ENCODE measurements at places on chromosomes 6 and 20. TPM values are rescaled to one million over a fixed set of nuclear protein-coding genes. Genes with fewer than 3 reads are reported as not detected.
A peak's percentile ranks its signal among the peaks of the same experiment; 100 is the strongest.

The IBTK gene
- 16.9 TPM for polyA plus RNA-seq

The FANCE gene
- polyA plus RNA-seq = 2.0 TPM

The GPX6 gene
- not detected for polyA plus RNA-seq

The AKAP12 gene
- 14.0 TPM for polyA plus RNA-seq

The NFYA gene
- 6.1 TPM for polyA plus RNA-seq

The PROKR2 gene
- not detected for polyA plus RNA-seq

DNA sequence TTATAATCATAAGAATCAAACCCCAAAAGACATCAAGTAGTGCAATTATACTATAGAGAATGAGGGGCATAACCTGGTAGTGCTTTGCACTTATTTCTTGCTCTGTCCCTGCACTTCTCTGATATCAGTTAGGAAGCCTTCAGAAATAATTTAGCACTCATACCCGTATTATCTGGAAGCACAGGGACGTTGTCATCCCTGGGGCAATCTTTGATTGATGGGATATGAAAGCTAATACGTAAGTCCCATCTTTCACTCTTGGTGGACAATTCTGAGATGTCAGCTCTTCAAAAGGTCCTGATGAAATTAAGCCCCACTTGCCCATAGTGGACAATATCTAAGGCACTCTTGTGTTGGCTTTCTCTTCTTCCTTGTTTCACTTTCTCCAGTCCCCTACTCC lies 144.9 kb downstream of the HACE1 start:
- no peak for DNase-seq

DNA sequence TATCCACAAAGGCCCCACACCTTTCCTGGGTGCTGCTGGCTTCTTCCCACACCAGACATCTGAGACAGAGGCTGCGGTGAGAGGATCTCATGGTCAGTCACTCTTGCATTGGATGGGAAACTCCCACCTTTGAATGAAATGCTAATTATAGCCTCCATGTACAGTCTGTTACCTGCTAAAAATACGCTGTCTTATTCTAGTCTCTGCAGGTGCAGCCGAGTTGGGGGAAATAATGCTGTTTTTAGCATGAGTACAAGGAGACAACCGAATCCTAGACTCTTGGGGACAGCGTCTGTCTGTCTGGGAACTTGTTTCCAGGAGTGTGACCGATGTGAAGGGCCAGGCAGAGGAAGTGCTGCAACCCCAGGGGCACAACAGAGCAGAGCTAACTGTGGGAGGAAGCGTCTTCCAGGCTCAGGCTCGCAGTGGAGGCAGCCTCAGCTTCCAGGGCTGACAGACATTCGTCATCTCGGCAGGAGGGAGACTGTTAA lies 286.2 kb downstream of the PREX1 start:
- no peak for DNase-seq

DNA sequence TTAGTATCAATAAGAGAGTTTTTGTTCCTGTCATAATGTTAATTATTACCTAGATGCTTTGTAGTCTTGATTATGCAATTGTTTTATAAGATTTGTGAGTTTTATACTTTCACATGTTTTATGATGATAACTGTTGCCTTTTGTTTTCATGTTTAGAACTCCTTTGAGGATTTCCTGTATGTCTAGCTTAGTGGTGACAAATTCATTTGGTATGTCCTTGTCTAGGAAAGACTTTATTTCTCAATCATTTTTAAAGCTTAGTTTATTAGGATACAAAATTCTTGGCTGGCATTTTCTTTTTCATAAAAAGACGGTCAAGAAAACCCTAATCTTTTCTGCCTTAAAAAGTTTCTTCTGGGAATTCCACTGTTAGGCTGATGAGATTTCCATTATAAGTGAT lies 849.9 kb upstream of the EYS start:
- no peak for DNase-seq

GRCh38 chr20:6828794-6829423 lies 61.4 kb downstream of the BMP2 start:
- DNase-seq = peak; percentile 68

GRCh38 chr6:129748212-129748900 lies 38.4 kb upstream of the ARHGAP18 start:
- no peak for DNase-seq

GRCh38 chr6:113352029-113352801 lies 504.9 kb upstream of the MARCKS start:
- no peak for DNase-seq
